Activated naive CD4-positive, alpha-beta T cell treated with anti-CD3 and anti-CD28 coated beads, Interleukin-2, amount 10 ng/mL, durations not matched to agents 7 days and 5 days (primary cell): ENCODE measurements at places on chromosomes 16 and 17.

DNA sequence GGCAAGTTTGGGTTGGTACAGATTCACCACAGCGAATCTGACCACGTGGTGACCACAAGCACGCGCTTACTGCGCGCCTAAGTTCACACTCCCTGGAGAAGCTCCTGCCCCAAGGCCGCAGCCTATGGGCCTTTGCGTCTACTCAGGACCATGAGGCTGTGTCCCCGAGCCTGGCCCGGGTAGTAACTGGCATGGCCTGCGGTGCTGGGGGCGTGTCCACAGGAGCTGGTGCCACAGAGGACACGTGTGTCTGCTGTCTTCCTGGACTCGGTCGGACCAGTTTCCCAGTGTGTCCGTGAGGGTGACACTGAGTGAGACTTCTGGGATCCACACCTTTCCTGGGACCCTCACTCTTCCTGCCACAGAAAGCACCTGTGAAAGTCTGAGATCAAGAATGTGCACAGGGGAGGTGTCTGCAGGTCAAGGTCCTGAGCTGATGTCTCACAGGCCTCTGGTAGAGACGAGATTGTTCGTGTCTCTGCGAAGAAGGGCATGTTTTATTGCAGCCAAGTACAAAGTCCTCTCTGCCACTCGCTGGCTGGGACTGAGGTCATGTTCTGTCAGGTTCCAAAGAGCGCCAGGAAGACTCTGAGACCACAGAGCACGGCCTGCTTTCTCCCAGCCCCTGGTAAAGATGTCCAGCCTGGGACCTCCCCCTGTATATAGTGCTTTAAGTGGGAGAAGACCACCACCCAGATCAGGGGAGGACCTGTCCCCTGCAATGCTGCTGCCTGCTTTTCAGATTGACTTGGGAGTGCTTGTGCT lies 25.2 kb upstream of the CAPN15 start:
- DNase-seq, result no peak

GRCh38 chr16:10637337-10638037 lies 57.1 kb upstream of the EMP2 start:
- no peak for DNase-seq

DNA sequence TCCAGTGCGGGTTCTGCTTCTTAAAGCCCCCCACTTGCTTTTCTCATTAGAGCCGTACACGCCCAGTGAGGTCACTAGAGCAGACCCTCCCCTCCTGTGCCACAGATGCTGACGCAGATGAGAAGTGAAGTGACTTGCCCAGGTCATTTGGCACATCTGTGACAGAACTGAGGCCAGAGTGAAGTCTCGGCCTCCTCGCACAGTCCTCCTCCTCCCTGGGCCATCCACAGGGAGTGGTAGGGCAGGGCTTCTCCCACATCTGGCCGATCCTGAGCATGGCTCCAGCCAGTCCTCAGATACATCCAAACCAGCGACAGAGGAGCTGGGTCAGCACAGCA lies 15.3 kb upstream of the TBX2 start:
- no peak for DNase-seq

- no peak for DNase-seq
Observed at GRCh38 chr17:20997711-20998570, 44.9 kb downstream of the USP22 start.

- DNase-seq, result no peak
Observed at GRCh38 chr17:74147966-74148365, 55.5 kb upstream of the RPL38 start.

DNA sequence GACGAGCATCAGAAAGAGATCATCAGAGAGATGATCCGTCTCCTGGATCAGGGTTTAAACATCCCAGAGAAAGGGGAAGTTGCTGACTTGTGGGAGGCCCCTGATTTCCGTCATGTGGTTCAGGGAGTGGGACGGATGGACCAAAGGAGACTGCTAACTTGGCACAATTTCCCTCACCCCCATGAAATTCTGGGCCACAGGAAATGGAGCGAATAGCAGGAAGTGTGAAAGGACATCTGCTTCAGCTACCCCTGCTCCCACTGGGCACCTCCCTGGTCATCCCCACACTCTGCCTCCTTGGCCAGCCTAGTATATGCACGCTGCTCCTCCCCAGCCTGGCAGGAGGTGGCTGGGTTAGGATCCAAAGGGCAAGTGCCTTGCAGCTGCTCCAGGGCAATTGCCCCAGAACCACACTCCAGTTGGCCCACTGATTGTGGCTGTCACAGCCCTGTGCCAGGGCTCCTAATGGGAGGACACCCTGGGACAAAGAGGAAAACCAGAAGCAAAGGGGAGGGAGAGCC lies 1.3 kb downstream of the ARRB2 start:
- no peak for DNase-seq

DNA sequence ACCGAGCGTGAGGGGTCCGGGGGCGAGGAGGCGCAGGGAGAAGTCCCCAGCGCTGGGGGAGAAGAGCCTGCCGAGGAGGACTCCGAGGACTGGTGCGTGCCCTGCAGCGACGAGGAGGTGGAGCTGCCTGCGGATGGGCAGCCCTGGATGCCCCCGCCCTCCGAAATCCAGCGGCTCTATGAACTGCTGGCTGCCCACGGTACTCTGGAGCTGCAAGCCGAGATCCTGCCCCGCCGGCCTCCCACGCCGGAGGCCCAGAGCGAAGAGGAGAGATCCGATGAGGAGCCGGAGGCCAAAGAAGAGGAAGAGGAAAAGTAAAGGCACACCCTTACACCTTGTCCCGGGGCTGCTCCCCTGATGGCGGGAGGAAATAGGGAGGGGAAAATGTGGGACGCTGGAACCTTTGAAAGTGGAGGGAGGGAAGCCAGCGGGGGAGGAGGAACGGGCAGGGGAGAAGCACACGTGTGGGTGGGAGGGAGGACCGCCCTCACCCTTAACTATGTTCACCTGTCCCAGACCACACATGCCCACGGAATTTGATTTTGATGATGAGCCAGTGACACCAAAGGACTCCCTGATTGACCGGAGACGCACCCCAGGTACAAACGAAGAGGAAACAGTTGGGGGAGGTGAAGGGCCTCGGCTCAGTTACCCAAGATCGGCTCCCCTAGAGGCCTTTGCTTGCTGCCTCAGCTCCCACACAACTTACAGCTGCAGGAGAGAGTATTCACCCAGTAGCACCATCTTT lies 916 bp downstream of the PAGR1 start:
- peak; percentile 81 for DNase-seq

DNA sequence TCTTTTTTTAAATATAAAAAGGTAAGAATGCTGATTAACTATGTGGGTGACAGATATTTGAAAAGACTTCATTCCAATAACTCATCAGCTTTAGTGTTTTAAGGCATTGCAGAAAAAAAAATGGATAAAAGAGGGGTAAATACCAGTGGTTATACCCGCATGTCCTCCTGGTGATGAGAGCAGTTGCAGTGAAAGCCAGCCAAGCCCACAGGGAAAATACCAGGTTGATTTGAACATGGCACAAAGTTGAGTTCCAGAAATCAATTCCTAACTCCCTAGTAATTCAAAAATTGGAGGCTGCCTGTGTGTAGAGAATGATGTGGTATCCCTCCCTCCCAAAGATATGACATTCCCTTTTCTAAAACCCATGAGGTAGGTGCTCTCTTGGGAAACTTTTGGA lies 453.2 kb upstream of the SOX9 start:
- DNase-seq, result no peak
